ENCODE measurements at places on chromosomes 1 and 21.

DNA sequence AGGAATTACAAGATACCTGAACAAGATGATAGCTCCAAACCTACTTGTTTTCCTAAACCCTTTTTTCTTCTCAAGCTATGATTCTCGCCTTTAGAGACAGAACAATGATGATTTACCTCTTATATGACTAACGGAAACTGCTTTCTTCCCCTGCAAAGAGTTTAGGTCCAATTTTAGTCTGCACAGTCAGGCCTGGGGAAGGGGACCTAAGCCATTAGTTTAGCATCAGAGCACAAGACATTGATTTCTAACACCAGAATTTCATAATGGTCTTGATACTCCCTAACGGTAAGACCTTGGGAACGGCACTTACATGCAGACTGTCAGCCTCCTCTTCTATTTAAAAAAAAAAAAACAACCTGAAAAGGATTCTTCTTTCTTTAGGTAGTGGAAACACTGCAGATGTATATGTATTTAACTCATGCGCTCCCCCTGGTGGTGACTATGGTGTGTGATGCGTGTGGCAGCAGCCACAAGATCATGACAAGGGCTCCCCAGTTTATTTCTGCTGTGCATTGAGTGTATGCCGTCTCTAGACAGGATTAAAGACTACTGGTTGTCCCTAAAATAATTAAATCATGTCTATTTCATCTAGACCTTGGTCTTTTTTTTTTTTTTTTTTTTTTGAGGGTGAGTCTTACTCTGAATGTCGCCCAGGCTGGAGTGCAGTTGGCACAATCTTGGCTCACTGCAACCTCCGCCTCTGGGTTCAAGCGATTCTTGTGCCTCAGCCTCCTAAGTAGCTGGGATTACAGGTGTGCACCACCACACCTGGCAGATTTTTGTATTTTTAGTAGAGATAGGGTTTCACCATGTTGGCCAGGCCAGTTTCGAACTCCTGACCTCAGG, 37.3 kb upstream of the TMEM222 start:
- ATAC-seq = peak; percentile 94

DNA sequence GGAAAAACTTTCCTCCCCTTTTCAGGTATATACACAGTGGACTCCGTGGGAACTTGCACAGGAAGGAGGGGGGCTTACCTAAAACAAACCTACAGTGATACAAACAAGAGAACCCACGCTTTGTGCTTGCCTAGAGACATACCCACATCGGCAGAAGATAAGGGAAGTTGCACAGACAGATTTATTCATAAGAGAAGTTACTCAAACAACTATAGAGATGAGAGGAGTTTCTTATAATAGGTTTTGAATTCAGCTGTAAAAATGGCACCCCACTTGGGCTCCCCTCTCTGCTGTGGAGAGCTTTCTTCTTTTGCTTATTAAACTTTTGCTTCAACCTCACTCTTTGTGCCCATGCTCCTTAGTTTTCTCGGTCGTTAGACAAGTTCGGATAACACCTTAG, 1.8 kb upstream of the DUSP12 start:
- ATAC-seq = no peak

DNA sequence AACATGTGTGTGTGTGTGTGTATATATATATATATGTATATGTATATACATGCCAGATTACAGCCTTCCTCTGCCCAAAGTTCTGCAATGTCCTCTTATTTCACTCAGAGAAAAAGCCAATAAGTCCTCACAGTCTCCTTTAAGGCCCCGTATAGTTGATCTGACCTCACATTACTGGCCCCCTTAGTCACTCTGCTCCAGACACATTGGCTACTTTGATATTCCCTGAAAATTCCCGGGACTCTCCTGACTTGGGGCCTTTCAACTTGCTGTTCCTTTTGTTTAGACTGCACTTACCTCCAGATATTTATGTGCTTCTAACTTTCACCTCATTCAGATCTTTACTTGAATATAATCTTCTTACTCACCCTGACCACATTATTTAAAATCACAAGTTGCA, 4.2 kb upstream of the BSDC1 start:
- no peak for ATAC-seq

DNA sequence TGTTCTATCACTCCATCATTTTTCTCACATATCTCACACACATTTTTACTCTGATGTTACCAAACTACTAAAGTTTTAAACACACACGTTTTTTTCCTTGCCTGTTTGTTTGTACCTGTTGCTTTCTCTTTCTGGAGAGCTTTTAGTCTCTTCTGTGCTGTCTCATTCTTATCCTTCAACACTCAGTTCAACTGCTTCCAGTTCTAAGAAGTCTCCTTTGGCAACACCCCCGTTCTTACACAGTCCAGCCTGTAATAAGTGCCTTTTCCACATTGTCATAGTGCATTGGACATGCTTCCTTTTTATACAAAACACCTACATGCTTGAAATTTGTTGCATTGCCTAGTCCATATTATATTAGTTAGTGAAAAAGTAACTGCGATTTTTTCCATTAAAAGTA, 360.2 kb upstream of the BRINP3 start:
- no peak for ATAC-seq

DNA sequence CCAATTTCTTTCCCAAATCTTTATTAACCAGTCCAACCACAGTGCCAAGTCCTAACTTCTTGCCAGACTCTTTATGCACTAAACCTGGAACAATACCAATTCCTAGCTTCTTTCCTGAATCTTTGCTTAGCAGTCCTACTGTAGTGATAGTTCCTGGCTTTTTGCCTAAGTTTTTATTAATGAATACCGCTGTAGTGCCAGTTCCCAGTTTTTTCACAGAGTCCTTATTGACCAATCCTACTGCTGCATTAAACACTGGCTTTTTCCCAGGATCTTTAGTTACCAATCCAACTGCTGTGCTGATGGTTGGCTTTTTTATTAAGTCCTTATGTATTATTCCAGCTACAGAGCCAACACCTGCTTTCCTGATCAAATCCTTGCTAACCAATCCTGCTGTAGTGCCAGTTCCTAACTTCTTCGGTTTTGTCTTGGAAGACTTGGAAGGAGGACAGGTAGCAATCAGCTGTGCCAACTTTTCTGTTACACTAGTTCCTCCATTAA, 80.8 kb downstream of the ASH1L start:
- ATAC-seq = no peak

GRCh38 chr1:237901299-237901934, 10.7 kb upstream of the ZP4 start:
- no peak for ATAC-seq

DNA sequence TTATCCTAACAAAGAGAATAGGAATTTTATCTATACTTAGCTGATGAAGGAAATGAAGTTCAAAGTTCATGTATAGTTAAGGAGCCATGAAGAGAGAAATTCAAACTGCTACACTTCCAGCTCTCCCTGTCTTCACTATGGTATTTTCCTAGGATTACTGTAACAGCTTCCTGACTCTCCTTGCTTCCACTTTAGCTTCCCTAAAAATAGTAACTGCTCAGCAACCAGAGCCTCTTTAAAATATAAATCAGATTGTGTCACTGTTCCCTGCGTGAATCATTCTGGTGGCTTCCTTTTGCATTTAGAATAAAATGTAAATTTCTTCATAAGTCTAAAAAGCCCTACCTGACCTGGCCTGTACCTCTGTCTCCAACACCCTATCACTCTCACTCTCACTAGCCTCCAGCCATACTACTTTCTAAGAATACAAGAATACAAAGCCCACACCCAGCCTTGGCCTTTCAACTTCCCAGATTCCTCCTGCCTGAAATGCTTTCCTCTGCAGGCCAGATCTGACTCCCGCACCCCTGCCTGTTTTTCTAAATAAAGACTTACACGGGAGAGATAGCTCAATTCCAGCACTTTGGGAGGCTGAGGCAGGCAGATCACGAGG, 30.5 kb downstream of the OR10J1 start:
- ATAC-seq = no peak

- no peak for ATAC-seq
These were observed 79.6 kb downstream of the NME7 start for GRCh38 chr1:169288011-169288414.

Measured in activated T-helper 17 cell treated with anti-CD3 and anti-CD28 coated beads, Interleukin-2, amount 50 U/mL, for 72 hours (primary cell).